ENCODE measurements at places on chromosomes 5 and 9.

GRCh38 chr9:136052472-136052880 is 42.6 kb downstream of the NACC2 start:
- no peak for DNase-seq

DNA sequence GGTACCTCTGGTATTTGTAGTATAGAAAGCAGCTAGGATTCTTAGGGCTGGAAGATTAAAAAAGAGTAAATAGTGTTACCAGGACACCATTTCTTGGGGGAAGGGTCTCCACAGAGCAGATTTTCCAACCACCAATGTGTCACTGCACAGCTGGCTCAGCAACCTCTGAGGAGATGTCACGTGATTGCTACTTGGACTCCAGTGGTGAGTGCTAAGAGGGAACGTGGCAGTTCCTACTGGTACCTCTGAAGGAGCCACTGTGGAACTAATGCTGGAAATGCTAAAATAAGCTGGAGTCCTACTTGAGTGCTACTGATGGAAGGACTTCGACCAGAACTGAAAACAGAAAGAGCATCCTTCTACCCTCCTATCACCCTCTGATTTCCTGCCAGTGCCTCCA is 36.1 kb upstream of the SPDL1 start:
- no peak for DNase-seq

- no peak for DNase-seq
These were observed 14.1 kb upstream of the TOR2A start for GRCh38 chr9:127749090-127749787.

DNA sequence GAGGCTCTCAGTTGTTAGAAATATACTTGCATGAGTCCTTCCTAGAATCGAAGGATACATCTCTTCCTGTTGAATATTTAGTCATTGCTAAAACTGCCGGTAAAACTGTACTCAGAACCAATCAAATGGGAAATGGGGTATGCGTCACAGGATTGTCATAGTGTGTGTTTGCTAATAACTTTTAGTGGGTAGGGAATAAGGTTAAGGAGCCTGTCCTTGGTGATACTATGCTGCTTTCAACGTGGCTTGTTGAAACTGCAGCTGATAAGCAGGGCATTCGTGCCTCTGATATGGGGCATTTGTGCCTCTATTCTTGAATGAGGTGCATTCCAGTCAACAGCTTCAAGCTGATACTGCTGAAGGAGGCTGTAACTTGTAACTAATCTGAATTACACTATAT is 26.6 kb downstream of the HABP4 start:
- DNase-seq, result no peak

DNA sequence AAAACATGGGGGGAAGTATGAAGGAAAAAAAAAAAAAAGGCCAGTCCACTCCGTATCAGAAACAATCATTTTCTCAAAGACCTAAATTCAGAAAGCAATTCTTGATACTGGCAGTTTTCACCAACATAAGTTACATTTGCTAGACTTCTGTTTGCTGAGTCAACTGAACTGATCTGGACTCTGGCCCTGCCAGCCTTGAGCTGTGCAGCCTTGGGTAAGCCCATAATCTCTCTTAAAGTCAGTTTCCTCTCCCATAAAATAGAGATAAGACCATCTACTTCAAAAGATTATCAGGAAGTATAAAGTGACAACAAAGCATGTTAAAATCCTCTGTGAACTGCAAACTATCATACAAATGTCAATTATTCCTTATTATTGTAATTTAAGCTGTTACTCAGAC is 106.8 kb downstream of the MAPKAP1 start:
- no peak for DNase-seq

DNA sequence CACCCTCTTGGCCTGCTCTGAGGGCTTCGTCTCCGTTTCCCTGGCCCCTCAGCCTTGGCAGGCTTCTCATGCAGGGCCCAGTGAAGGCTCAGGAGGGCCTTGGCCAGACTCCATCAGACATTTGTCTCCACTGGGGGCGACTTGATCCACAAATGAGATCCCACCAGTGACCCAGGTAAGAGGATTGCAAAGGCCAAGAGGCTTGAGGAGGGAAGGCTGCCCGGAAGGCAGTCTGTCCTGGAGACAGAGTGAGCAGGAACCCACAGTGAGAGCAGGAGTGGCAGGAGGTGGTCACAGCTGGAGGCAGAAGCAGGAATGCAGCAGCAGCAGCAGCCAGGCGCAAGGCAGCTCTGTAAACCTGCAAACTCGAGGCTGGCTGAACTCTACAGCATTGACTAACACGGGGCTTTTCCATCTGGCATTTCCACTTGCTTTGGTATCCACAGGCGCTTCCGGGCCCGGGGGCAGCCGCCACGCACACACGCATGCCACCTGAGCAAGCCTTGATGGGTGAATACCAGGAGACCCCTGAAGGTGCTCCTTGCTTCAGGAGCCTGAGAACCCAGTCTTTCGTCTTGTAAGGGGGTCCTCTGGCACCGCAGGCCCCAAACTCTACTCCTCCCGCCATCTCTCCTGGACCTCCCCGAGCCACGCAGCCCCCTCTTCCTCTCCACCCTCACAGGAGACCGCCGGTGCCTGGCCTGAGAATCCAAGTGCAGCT is 14.7 kb downstream of the MGAT1 start:
- DNase-seq, result no peak

GRCh38 chr5:174229514-174230370 is 184.2 kb downstream of the NSG2 start:
- DNase-seq, result no peak

GRCh38 chr5:69484891-69485290 is 7.7 kb upstream of the OCLN start:
- DNase-seq, result no peak
